ENCODE measurements at places on chromosomes 7 and 10. TPM values are rescaled to one million over a fixed set of nuclear protein-coding genes. Genes with fewer than 3 reads are reported as not detected.

DNA sequence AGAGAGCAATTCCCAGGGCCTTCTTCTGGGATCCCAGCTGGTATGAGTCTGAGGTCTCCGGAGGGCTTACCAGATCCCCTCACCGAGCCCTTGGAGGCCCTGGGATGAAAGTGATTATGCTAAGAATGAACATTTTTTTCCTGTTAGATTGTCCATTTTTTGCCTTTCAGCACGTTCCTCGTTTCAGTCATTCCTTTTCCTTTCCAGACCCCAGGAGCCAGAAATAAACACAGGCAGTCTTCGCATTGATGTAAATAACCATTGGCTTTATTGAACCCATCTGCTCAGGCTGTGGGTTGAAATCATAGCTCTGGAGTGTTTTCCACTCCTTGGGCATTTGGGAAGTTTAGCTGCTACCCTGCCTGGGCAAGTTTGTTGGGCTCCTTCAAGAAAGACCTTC is 320.9 kb upstream of the AUTS2 start:
- no peaks in the 10 kb centered on the region for H3K27me3 ChIP-seq
- H3K4me3 ChIP-seq: no peak overlapping the region
- no peaks in the 10 kb centered on the region for H3K36me3 ChIP-seq
- no peak overlapping the region for H3K27ac ChIP-seq
- DNase-seq: no peak

DNA sequence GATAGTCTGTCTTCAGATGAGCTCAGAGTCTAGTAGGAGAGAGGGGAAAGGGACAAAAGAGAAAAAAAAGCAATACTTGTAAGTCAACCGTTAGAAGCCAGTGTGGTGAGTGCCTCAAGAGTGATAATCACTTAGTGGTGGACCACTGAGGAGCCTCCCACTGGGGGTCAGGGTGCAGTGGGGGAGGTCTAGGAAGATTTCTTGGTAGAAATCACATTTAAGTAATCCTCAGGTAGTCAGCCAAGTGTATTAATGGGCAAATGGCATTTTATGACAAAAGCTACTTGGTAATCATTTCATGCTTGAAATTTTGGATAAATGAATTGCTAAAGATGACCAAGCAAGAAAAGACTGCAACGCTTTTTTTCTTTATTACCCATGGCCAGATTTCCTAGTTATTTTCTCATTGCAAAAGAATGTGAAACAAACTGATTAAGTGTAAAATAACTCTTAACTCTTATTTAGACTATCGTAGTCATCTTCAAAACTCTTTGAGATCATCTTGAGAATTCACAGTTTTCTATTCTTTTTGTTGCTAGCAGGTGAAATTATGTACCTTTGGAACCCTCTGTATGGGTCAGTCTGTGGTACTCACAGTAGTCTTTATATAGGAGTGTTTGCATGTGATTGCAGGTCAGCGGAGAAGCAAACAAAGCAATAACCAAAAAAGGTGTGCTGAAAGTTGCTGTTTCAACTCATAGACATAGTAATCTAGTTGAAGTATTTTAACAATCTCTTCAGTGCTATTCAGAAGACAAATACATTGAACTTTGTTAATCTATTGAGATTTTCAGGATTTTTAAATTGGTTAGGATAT is 63.9 kb downstream of the PPP1R9A start:
- no peaks in the 10 kb centered on the region for H3K4me1 ChIP-seq
- H3K36me3 ChIP-seq: no peaks in the 10 kb centered on the region
- no peak for DNase-seq
- no peak overlapping the region for H3K4me3 ChIP-seq

- no peaks in the 10 kb centered on the region for H3K4me1 ChIP-seq
- no peaks in the 10 kb centered on the region for H3K36me3 ChIP-seq
- no peak for DNase-seq
- H3K27ac ChIP-seq: no peak overlapping the region
- H3K4me3 ChIP-seq: no peak overlapping the region
- H3K27me3 ChIP-seq: peaks cover 3% of the 10 kb centered on the region
Observed at GRCh38 chr7:7519056-7519455, 16.6 kb downstream of the COL28A1 start.

- peak; percentile 75 for DNase-seq
- no peak overlapping the region for H3K4me3 ChIP-seq
- peak overlapping the region; percentile 75 for H3K27ac ChIP-seq
- no peaks in the 10 kb centered on the region for H3K36me3 ChIP-seq
- no peaks in the 10 kb centered on the region for H3K27me3 ChIP-seq
Observed at GRCh38 chr10:97542169-97543024, 30.2 kb upstream of the ANKRD2 start.

DNA sequence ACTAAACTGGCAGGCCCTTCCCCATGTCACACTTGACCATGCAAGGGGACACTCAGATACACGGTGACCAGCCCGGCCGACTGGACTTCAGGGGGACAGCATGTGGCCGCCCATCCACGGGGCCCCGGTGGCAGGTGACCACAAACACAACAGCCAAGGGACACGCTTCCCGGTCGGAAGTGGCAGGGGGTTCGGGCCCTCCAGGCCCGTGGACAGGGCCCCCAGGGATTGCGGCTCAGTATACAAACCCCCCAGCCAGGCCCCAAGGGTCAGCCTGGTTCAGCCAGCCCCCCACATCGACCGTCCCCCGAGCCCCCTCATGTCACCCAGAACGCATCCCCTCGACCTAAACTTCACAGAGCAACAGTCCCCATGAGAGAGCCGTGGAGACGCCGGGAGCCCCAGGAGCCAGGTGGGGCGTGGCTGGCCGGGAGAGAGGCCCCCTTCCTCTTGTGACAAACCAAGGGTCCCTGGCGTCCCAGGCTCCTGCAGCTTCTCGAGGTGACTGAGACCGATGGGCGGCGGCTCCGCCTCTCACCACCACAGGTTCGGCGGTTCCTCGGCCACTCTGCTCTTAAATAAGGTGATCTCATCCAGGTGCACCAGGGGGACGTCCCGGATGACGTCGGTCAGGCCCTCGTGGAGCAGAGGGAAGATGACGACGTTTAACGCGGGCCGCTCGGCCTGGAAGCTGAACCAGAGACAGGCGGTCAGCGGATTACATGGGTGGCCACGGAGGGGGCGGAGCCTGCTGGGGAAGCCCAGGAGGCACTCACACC is 57.8 kb upstream of the TNRC18 start:
- H3K36me3 ChIP-seq: no peaks in the 10 kb centered on the region
- no peaks in the 10 kb centered on the region for H3K27me3 ChIP-seq
- H3K27ac ChIP-seq: no peak overlapping the region
- no peak overlapping the region for H3K4me3 ChIP-seq
- H3K4me1 ChIP-seq: peaks cover 2% of the 10 kb centered on the region

- H3K27ac ChIP-seq: peak overlapping the region; percentile 52
- H3K27me3 ChIP-seq: peaks cover 3% of the 10 kb centered on the region
- H3K36me3 ChIP-seq: peaks cover 5% of the 10 kb centered on the region
- H3K4me3 ChIP-seq: peak overlapping the region; percentile 35
- peaks cover 25% of the 10 kb centered on the region for H3K4me1 ChIP-seq
- peak; percentile 83 for DNase-seq
Observed at GRCh38 chr7:139915864-139916716, 87.0 kb downstream of the TBXAS1 start.

- H3K36me3 ChIP-seq: no peaks in the 10 kb centered on the region
- H3K4me1 ChIP-seq: no peaks in the 10 kb centered on the region
- no peaks in the 10 kb centered on the region for H3K27me3 ChIP-seq
- no peak overlapping the region for H3K4me3 ChIP-seq
- DNase-seq: no peak
- H3K27ac ChIP-seq: no peak overlapping the region
Observed at GRCh38 chr7:81206667-81207360, 288.0 kb upstream of the SEMA3C start.

GRCh38 chr10:124524991-124525653 is 63.5 kb downstream of the LHPP start:
- no peaks in the 10 kb centered on the region for H3K27me3 ChIP-seq
- no peak for DNase-seq
- H3K36me3 ChIP-seq: no peaks in the 10 kb centered on the region
- H3K4me1 ChIP-seq: peaks cover under 1% of the 10 kb centered on the region

- H3K4me3 ChIP-seq: no peak overlapping the region
- H3K4me1 ChIP-seq: no peaks in the 10 kb centered on the region
- DNase-seq: no peak
- no peak overlapping the region for H3K27ac ChIP-seq
- peaks cover 2% of the 10 kb centered on the region for H3K27me3 ChIP-seq
- H3K36me3 ChIP-seq: no peaks in the 10 kb centered on the region
Observed at GRCh38 chr10:3324612-3325038, 152.0 kb upstream of the PITRM1 start.

- H3K27ac ChIP-seq: no peak overlapping the region
- no peak overlapping the region for H3K4me3 ChIP-seq
- H3K4me1 ChIP-seq: peaks cover 8% of the 10 kb centered on the region
- H3K27me3 ChIP-seq: no peaks in the 10 kb centered on the region
- H3K36me3 ChIP-seq: peaks cover 43% of the 10 kb centered on the region
Observed at GRCh38 chr10:12013926-12014325, 28.7 kb downstream of the UPF2 start.

DNA sequence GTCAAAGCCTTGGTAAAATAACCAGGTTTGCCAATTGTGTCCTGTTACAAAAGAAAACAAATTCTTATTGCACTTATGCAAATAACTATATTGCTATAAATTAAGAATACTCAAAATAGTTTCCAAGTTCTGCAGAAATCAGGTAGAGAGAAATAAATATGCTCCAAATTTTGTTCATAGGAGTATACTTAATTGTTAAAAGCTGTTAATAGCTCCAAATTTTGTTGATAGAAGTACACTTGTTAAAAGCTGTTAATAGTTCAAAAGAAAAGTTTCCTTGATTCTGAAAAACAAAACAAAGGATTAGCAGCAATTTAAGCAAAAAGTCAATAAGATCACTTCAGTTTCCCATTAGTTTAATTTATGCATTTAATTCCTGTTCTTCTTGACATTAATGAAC is 46.4 kb upstream of the ZNF138 start:
- no peaks in the 10 kb centered on the region for H3K36me3 ChIP-seq
- no peaks in the 10 kb centered on the region for H3K4me1 ChIP-seq
- no peak for DNase-seq

DNA sequence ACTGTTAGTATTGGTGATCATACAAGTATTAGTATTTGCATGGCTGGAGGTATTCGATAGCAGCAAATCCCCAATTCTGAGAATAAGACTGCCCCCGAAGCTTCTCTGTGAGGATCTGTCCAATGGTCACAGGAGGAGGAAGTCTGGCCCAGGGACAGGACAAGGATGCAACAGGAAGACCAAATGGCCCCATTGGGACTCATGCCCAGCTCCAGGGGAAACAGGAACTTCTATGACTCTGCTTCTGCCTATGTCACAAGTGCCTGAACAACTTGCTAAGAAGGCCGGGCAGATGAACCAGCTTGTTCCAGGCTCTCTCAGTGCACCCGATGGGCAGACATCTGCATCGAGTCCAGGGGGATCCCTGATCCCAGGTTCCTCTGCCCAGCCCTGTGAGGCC is 172.0 kb upstream of the GRB10 start:
- H3K27me3 ChIP-seq: no peaks in the 10 kb centered on the region
- no peak for DNase-seq
- H3K4me3 ChIP-seq: no peak overlapping the region
- no peak overlapping the region for H3K27ac ChIP-seq
- no peaks in the 10 kb centered on the region for H3K36me3 ChIP-seq
- no peaks in the 10 kb centered on the region for H3K4me1 ChIP-seq

DNA sequence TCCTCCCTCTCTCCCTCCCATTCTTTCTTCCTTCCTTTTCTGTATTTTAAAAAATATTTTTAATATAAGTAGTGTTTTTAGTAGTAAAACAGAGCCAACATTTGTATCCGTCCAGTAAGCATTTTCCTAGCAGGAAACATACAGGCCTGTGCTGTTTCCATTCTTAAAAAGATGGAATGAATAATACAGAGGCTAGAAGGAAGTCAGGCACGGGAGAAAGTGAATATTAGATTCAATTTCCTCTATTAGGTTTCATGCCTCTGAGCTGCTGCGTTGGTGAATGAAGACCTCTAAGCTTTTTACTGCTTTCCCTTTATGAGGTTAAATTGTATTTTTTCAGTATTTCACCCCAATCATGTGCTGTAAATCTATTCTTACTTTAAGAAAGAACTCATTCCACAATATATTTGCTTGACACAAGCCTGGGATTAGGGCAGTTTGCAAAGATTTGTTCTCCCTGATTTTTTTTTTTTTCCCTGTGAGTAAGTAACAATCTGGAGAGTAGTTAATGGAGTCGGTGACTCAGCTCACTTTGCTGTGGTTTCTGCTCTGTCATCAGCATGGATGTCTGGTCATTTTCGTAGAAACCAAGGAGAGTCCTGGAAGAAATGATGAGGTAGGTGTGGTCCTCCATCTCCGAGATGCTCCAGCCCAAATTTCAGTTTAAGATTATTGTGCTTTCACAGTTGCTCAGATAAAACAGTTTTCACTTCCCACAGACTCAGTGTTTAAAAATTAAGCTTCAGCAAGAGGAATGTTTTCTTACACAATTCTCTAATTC is 76.1 kb upstream of the PITRM1 start:
- no peak overlapping the region for H3K4me3 ChIP-seq
- DNase-seq: no peak
- H3K36me3 ChIP-seq: no peaks in the 10 kb centered on the region
- peaks cover 31% of the 10 kb centered on the region for H3K27me3 ChIP-seq

- no peak overlapping the region for H3K4me3 ChIP-seq
- H3K36me3 ChIP-seq: no peaks in the 10 kb centered on the region
- H3K27ac ChIP-seq: no peak overlapping the region
- H3K27me3 ChIP-seq: peaks cover 41% of the 10 kb centered on the region
Observed at GRCh38 chr10:103502849-103503660, 9.6 kb downstream of the NEURL1 start.

Gene OR6V1
- not detected for total RNA-seq

Gene EPHB6
- 15.1 TPM for total RNA-seq

Gene GAD2
- not detected for total RNA-seq

Gene GIMAP8
- total RNA-seq: 9.6 TPM

Gene THSD7A
- total RNA-seq: not detected

Gene LOXL4
- not detected for total RNA-seq

Gene TEX36
- total RNA-seq: not detected

Gene SPDYE1
- not detected for total RNA-seq

Data from activated CD4-positive, alpha-beta T cell treated with anti-CD3 and anti-CD28 coated beads for 36 hours (primary cell).